ENCODE measurements at places on chromosomes 16 and 17.

DNA sequence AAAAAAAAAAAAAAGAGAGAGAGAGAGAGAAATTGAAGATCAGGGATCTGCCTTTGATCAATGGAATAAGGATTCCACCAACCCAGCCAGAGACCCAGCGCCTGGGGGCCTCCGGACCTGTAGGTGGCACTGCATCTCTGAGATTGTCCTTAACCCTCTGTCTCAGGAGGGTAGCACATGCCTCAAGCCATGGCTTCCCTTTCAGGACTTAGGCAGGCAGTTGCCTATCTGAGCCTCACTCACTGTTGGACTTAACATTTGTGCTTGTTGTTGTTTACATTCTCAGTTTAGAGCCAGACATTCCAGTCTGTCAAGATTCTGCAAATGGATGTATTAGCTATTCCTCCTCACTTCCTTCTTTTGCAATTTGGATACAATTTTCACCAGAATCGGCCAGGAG lies 5.1 kb upstream of the SCNN1B start:
- DNase-seq, result no peak

DNA sequence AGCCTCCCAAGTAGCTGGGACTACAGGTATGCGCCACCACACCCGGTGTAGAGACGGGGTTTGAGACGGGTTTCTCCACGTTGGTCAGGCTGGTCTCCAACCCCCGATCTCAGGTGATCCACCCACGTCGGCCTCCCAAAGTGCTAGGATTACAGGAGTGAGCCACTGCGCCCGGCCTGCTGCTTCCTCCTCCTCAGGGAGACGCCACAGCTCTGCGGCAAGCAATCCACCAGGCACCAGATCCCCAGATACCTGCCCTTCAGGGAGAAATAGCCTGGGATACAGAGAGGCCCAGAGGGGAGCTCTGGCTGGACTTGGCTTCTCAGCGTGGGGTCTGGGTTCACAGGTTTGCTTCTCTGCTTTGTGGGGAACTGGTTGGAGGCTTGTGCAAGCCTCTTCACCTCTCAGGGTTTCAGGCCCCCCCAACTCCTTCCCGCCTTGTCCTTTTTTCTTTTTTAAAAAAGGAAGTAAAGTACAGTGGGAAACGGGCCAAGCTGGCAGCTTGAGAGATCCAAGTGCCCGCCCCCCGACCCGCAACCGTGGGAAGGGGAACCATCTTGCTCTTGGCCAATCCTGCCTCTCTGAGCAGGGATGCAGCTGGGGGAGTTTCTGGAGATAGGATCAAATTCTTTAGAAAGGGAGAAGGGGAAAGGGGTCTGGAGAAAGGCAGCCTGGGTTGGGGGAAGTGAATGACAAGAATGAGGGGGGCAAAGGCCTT lies 2.6 kb upstream of the SPHK1 start:
- DNase-seq, result no peak

GRCh38 chr16:89655062-89655643 lies 2.4 kb downstream of the CHMP1A start:
- no peak for DNase-seq

DNA sequence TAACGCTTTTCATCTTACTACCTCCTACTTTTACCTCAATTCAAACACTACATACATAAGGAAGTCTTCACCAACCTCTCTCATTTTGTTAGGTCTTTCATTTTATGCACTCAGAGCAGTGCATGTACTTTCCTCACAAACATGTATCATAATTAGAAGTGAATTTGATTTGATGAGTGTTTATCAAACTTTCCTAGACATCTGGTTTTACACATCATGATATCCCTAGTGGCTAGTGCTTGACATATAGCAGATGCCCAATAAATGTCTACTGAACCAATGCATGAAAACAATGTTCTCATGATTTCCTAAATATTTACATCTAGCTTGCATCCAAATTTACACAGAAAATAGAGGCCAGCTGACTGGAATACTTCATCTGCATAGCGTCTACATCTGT lies 323.4 kb upstream of the KIF2B start:
- DNase-seq, result no peak
